ENCODE measurements at places on chromosomes 6 and 20. TPM values are rescaled to one million over a fixed set of nuclear protein-coding genes. Genes with fewer than 3 reads are reported as not detected.

The TP53INP2 gene
- total RNA-seq: 3.3 TPM

The ADGB gene
- total RNA-seq: not detected

The DNAAF9 gene
- total RNA-seq: 3.5 TPM

The STMND1 gene
- 0.14 TPM for total RNA-seq

The VWA7 gene
- total RNA-seq: 0.65 TPM

The BPHL gene
- total RNA-seq: 30.7 TPM

The NOX3 gene
- total RNA-seq: not detected

The TMEM244 gene
- total RNA-seq: not detected

The FERMT1 gene
- total RNA-seq: 26.1 TPM

The IL22RA2 gene
- not detected for total RNA-seq

The AVP gene
- total RNA-seq: not detected

The B3GALT4 gene
- total RNA-seq: 7.0 TPM

The IL20RA gene
- total RNA-seq: 0.22 TPM

The EDN3 gene
- total RNA-seq: not detected

The MCHR2 gene
- not detected for total RNA-seq
